Muscle of arm (tissue), 14 donors: ENCODE measurements at places on chromosomes 6 and 20. TPM values are rescaled to one million over a fixed set of nuclear protein-coding genes. Genes with fewer than 3 reads are reported as not detected.
A peak's percentile ranks its signal among the peaks of the same experiment; 100 is the strongest.

GRCh38 chr6:6725468-6726209, 137.1 kb downstream of the LY86 start:
- DNase-seq, result no peak

GRCh38 chr6:166556336-166556735, 30.1 kb downstream of the RAMACL start:
- no peak for DNase-seq

GRCh38 chr6:159042003-159042825, 2.6 kb downstream of the TAGAP start:
- peak; percentile 65 for DNase-seq

DNA sequence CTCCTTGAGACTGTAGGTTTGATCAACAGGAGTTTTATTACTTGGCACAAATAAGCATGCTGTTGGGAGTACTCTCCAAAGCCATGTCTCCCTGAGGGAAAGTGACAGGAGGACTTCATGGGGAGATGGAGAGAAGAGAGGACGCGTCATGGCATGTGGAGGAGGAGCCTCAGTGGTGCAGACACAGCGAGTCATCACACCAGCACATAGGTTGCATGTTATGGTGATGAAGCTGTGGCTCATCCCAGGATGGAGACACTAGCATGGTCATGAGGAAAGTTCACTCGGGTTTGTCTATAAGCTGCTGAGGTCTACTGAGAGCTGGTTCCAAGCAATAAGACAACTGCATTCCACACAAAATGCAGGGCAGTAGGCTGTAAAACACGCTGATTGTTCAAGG, 13.2 kb upstream of the SSTR4 start:
- no peak for DNase-seq

- DNase-seq, result no peak
These were observed 510.9 kb downstream of the UTRN start for GRCh38 chr6:144796070-144796469.

- DNase-seq, result no peak
These were observed 145.1 kb upstream of the NRSN1 start for GRCh38 chr6:23980965-23981364.

GRCh38 chr6:169366258-169366901, 112.7 kb upstream of the THBS2 start:
- DNase-seq, result no peak

DNA sequence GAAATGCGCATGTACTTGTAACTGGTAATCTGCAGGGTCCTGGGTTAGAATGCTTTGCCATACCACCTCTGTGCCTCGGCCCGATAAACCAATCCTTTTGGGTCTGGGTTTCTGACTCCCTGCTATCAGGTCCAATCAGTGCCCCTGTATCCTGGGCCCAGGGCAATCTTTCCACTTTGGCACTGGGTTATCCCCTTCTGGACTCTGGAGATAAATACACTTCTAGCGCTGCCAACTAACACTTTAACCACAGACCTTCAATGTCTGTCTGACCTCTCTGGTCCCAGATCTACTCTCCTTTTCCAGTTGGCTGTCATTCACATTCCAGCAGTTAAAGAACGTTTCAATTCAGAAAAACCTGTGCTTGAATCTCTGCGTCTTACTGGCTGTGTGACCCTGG, 55.3 kb downstream of the DNAAF9 start:
- DNase-seq, result no peak

- no peak for DNase-seq
These were observed 108.0 kb downstream of the PPP1R14C start for GRCh38 chr6:150250826-150251225.

- DNase-seq, result no peak
These were observed 39.6 kb downstream of the VEGFA start for GRCh38 chr6:43809417-43810305.

DNA sequence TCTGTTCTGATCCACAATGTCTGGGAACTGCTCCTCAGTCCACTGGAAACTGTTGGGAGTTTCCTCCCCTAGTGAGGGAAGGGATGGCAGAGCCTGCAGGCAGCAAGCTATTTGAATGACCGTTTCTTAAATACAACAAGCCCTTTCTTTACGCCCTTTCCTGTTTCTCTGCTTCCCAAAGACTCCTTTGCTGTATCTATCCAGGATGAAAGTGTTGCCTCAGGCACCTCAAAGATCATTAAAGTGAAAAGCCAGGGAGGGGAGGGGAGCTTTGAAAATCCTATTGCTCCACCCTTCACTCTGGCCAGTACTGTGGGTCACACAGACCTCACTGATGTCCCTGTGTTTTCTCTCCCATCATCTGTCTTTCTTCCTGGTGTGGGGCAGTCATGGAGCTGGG, 213.1 kb downstream of the RNF144B start:
- no peak for DNase-seq

- DNase-seq, result peak; percentile 66
These were observed 1.5 kb downstream of the VARS2 start for GRCh38 chr6:30915591-30915946.

Gene HLA-A
- 90.7 TPM for polyA plus RNA-seq

Gene MMP24
- 0.19 TPM for polyA plus RNA-seq

Gene PPP1R3D
- 7.5 TPM for polyA plus RNA-seq

Gene BPIFB1
- not detected for polyA plus RNA-seq

Gene AFG1L
- polyA plus RNA-seq, result 4.1 TPM

Gene RIPOR2
- 22.2 TPM for polyA plus RNA-seq
